ENCODE measurements at places on chromosomes 6 and 20.

- DNase-seq, result no peak
These were observed 150.4 kb upstream of the PHACTR3 start for GRCh38 chr20:59453759-59454560.

DNA sequence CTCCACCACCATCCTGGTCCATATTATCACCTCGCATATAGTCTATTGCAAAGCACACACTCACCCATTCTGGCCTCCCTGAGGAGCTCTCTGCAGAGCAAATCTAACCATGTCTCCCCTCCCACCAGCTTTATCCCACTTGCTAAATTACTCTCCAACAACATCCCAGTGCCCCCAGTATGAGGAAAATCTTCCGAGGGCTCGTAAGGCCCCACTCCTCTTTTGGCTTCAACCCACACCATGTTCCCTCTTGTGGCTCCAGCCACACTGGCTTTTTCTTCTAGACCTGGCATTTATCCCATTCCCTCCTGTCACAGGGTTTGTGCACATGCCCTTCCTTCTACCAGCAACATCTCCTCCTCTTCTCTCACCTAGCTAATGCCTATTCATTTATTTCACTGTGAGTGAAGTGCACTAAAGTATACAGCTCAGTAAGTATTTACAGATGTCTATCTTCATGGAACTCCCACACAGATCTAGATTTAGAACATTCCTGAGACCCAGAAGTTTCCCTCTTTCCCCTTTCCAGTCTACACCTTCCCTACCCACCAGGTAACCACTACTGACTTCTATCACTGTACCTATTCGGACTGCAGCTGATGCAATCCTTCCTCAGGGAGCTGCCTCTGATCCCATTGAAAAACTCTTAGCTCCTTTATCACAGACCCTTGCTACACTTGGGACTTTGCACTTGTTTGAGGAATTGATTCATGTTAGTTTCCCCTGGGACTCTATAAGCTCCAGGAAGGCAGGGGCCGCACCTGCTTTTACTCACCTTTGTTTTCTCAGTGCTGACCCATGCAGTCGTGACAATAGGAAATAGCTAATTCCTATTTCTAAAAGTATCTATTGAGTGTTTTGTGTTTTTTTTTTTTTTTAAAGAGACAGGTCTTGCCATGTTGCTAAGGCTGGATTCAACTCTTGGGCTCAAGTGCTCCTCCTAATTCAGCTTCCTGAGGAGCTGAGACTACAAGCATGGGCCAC lies 15.5 kb downstream of the MRPL14 start:
- DNase-seq, result no peak

- no peak for DNase-seq
These were observed 121.7 kb upstream of the BTBD3 start for GRCh38 chr20:11796026-11796425.

- no peak for DNase-seq
These were observed 655.2 kb upstream of the MAP3K7 start for GRCh38 chr6:91241946-91242613.

DNA sequence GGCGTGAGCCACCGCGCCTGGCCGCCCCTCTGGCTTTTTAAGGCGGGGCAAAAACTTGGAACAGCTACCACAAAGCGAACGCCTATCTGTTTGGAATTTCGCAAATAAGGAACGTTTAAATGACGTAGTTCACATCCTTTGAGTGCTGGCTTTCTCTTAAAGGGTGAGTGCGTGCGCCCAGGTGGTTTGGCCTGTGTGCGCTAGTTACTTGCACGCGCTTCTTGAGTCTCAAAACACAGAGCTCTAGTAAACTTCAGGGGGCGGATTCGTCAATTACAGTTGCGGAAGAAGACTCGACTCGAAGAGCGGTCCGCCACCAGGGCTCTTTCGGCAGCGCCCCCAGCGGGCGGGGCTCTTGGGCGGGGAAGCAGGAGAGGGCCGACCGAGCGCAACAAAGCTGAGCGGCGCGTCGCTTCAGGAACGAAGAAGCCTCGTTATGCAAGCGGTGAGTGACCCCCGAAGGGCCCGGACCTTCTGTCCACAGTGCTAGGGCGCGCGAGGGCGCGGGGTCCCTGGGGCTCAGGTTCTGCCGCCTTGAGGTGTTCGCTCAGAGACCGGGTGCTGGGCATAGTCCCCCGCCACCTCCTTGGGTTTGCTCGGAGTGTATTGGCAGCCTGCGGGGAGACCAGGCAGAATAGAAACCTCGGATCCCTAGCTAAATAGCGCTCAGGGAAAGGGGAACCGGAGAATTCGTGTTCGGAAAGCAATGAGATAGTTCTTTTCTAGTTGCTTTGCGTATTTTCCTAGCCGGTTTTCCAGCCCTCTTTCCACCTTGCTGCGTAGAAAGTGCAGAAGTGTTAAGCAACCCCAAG lies at the start of gene SYCP2L:
SYCP2L (plus strand) TSS at position 362 of the 812 bp plus-strand sequence; CDS start at position 437, 75 bp downstream.
- DNase-seq, result peak; percentile 88

GRCh38 chr6:47034421-47034820 lies 7.7 kb downstream of the ADGRF1 start:
- DNase-seq, result no peak

DNA sequence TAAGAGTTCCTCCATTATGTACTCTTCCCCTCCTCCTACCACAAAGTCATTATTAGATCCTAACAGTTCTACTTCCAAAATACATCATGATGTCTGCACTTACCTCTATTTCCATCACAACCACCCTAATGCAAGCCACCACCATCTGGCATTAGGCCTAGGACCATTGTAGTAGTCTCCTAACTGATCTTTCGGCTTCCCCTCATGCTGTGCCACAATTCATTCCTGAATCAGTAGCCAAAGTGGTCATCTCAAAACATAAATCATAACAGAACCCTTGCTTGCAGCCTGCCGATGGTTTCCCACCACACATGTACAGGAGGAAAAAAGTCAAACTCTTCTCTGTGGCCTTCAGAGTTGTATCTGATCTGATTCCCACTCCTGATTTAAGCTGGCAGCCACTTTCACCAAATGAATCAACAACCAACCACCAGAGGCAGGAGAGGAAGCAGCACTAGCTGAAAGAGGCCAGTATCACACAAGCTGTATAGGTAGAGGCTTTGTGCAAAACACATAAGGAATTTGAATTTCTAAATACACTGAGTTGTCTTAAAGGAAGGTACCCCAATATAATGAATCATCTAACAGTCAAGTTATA lies 26.1 kb downstream of the FAM184A start:
- DNase-seq, result no peak

DNA sequence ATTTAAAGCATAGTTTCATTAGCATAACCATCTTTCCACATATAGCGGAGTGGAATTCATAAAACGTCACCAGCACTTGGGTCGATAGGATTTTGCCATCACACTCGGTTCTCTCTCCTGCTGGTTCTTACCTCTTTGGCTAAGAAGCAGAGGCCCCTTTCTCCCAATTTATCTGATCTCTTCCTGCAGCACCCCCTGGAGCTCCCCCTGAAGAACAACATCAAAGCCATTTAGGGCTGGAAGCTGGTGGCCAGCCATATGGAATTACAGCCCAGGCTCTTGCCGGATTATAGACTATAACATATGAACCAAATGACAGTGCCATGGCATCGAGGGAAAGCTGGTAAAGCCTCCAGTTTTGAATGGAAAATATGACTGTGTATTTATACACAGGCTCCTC lies 6.4 kb upstream of the KIF6 start:
- DNase-seq, result no peak

GRCh38 chr6:91834813-91835212 lies 1247.9 kb upstream of the MAP3K7 start:
- DNase-seq, result no peak

- DNase-seq, result peak; percentile 50
These were observed 19.0 kb upstream of the UTRN start for GRCh38 chr6:144266091-144266649.

DNA sequence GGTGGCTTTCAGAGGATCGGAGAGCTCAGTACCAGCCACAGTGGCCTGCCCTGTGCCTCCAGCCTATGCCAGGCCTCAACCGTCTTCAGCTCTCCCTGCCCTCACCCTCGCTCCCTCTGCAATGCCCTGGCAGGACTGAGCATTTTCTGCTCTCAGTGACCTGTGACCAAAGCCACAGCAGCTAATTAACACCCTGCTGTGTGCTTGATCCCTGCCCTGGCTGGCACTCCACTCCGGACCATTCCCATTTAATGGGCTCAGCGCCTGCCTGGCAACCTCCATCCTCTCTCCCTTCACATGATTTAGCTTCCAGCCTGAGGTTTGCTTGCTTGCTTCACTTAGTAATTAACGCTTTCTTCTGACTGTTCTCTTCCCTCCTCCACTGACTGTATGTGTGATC lies 287.5 kb downstream of the LRFN2 start:
- DNase-seq, result no peak

GRCh38 chr20:3753098-3753497 lies 14.5 kb downstream of the ADISSP start:
- peak; percentile 71 for DNase-seq

DNA sequence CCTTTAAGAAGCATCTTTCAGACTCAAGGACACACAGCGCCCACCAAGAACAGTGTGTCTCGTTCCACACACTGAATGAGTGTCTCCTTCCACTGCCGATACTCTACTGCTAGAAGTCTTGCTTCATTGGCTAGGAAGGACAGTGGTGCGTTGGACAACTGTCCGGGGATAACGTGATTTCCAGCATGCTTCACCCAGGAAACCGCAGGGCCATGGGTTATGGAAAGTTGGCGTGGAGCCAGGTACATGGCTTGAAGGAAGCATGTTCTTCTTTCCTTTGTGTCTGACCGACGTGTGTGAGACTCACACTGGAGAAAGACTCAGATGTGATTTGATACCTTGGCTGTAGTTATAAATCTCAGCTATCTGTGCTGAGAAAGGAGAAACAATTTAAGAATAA lies 73.2 kb downstream of the SMOC2 start:
- DNase-seq, result no peak

DNA sequence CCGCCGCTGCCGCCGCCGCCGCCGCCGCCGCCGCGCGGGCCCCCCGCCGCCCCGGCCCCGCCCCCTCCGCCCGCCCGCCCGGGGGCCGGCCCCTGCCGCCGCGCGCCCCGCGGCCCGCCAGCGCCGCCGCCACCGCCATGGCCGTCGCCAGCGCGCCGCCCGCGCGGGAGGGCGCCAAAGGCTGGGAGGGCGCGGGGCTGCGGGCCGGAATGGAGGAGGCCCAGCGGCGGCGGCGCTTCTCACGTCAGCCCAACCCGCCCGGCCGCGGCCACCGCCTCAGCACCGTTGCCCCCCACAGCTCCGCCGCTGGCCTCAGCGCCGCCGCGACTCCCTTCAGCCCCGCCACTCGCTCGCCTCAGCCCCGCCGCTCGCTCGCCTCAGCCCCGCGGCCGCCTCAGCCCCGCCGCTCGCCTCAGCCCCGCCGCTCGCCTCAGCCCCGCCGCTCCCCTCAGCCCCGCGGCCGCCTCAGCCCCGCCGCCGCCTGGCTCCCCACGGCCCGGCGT lies 258 bp downstream of the PHF10 start:
- no peak for DNase-seq

DNA sequence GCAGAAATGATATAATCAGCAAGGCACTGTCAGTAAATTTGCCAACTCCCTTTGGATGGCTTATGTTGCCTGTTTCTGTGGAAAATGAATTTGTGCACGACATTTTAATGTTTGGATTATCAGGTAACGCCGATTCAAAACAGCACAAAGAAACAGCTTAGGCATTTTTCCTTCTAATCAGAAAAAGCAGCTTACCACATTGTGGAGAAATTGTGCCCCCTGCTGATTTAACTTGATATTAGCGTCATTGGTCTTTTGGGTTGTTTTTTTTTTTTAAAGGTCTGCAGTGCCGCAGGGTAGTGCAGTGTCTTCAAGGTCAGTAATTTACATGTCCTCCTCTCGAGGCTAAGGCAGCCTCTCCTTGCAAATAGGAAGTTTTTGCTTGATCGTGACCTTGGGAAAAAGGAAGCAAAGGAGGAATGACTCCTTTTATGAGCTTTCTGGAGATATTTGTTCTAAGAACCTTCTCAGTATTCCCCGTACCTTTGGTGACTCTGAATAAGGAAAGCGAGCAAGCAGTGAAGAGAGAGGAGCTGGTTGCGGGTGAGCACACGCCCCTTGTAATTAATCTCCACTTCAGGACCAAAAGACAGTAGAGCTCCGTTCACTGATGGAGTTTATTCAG lies 79.1 kb downstream of the ELOVL4 start:
- DNase-seq, result no peak

DNA sequence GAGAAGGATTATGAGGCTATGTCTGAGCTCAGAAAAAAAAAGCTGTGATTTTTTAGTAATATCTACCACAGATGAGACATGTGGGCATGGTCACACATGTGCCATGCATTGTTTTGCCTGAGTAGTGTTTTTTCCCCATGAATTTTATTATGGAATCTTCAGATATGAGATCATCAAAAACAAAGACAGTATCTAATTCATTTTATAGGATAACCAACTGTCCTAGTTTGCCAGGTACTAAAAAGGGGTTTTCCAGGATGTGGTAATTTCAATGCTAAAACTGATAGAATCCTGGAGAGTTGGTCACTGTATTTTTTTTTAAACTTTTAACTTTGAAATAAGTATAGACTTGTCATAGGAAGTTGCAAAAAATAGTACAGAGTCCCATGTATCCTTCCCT lies 127.4 kb upstream of the MAP3K7 start:
- DNase-seq, result no peak

- DNase-seq, result no peak
These were observed 58.5 kb downstream of the PRND start for GRCh38 chr20:4780245-4780644.

DNA sequence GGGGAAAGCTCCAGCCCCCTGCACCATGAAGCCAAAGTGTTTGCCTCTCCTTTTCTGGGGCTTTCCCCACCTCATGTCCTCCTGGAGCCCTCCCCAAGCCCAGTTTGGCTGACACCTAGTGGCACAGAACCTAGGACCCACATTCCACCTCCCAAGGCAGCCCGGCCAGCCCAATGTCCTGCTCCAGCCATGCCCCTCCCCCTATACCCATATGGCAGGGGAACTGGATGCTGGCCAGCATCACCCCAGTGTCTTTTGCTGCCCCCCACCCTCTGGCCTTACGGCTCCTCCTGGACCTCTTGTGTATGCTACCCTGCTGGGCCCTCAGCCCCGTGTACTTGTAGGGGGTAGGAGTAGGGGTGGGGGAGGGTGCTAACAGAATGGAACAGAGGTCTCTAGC lies 170.1 kb downstream of the KIF6 start:
- no peak for DNase-seq

DNA sequence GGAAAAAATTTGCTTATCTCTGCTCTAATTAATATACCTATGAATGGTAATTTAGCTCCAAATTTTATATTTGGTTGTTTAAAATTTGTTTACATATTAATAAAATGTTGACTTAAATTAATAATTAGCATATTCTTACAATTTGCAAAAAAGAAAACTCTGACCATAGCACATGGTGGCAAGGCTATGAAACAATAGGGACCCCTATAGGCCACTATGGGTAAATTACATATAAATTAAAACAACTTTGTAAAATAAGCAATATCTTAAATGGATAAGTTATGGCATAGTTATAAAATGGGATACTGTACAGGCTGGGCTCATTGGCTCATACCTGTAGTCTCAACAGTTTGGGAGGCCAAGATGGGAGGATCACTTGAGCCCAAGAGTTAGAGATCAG lies 76.0 kb downstream of the MKKS start:
- DNase-seq, result no peak

DNA sequence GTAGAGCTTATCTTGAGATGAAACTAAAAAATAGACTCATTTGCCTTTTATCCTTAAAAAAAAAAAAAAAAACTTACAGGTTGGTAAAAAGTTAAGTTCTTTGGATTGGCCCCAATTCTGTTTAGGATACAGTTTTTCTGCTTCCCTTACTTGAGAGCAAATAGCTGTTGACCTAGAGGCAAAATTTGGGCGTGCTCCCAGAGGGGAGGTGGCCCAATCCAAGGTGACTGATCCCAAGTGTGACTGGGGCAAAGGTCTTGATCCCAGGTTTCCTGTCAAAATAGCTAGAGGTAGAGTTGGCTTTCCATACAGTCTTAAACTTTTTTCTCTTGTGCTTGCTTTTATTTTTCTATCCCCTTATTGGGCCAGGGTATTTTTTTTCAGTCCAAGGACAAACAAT lies 363.8 kb upstream of the AGPAT4 start:
- DNase-seq, result no peak

All from ecto neural progenitor cell (in vitro differentiated cells).